ENCODE measurements at places on chromosomes 11 and 22.

DNA sequence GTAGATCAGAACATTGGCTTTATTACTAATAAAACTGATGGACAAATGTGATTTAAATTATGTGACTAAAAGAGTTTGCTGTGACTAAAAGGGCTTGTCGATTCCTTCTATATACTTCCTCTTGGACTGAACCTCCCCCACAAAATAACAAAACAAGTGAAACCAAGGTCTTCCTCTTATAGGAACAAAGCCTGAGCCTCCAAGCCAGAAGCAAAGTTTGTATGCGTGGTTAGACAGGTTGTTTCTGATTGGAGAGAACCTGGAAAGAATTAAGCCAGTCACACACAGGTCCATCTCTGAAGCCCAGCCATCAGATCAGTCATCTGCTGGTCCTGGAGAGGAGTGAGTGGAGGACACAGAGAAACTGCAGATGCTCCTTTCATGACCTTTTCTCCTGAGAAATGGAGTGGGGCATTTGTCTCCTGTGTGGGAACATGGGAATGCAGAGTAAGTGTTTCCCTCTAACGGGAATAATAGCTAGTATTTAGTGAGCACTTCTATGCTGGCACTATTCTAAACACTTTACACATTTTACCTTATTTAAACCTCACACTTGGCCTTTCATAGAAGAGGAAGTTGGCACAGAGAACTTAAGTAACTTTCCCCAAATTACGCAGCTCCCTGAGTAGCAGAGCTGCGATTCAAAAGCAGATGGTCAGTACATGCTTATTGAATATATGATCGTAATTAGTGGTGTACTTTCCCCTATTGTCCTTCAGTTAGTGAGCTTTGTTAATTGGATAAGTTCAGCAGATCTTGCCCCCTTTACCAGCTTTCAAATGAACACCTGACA is 77.1 kb downstream of the UVRAG start:
- DNase-seq: no peak

GRCh38 chr11:126996036-126996804 is 4.3 kb downstream of the KIRREL3 start:
- no peak for DNase-seq

- DNase-seq: no peak
These were observed 80.4 kb downstream of the SERGEF start for GRCh38 chr11:17932472-17932871.

GRCh38 chr11:93626038-93626437 is 35.4 kb upstream of the CEP295 start:
- DNase-seq: no peak

- no peak for DNase-seq
These were observed 259.9 kb downstream of the CADM1 start for GRCh38 chr11:115244296-115244695.

GRCh38 chr11:112658431-112658878 is 302.8 kb upstream of the NCAM1 start:
- DNase-seq: no peak

DNA sequence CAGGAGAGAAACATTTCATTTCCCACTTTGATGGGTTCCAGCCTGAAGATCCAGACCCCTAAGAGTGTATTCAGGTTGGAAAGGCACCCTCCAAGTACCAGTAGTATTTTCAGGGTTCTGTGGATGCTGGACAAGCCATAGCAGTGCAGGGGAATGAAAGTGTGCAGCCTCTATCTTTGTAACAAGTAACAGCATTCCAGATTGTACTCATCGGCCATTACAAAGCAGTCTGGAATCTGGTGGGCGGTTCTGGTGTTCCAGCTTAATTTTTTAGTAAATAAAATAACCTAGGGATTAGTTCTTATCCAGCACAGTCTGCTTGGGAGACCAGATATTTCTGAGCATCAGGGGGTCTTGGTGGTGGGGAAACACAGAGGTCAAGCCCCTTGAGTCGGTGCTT is 22.6 kb downstream of the APLNR start:
- DNase-seq: no peak

DNA sequence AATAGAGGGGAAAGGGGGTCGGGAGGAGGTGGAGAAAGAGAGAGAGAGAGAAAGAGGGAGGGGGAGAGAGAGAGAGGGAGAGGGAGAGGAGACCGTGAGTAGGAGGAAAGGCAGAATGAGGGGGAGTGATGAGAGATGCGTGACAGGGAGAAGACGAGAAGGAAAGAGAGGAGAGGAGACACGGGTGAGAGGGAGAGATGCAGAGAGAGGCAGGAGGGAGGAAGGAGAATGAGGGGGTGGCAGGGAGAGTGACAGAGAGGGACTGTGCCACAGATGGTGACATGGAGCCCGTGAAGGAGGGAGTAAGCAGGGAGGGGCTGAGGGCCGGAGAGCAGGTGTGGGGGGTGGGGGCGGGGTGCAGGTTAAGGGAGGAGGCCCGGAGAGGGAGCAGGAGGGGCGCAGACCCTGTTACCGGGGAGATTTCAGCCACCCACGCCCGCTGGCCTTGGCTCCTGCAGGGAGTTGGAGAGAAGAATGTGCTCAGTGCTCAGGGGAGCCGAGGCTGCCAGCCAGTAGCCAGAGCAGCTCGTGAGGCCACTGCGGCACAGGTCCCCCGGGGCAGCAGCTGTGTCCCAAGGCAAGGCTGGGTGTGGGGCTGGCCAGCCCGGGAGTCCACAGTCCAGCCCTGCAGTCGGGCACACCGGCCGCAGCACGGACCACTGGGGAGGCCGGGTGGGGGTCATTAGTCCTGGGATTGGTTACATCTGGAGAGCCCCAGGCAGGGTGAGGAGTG is at the start of gene SSTR3:
SSTR3 (minus strand) TSS at position 304 of the 733 bp plus-strand sequence. CDS start 4,674 bp downstream, outside the sequence.
- no peak for DNase-seq

DNA sequence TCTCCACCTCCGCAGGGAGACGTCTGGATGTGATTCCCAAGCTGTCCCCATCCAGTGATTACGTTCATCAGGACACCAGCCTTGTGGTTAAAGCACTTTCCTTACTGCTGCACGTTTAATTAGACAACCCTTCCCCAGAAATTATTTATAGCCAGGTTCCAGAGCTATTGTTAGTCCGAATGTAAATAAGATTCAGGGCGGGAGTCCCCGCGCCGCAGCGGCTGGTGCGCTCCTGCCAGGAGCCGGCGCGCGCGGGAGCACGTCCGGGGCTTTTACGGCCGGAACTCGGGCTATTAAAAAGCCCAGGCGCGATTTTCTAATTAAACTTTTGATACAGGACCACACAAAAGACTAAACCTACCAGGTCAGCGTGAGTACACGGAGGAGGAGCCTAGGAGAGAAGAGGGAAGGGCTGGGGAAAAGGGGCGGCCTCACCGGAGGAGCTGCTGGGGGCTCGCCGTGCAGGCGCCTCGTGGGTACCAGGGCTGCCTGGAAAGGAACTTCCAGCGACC is 538.3 kb downstream of the OPCML start:
- no peak for DNase-seq

GRCh38 chr11:119034813-119035212 is 4.1 kb upstream of the SLC37A4 start:
- no peak for DNase-seq

- DNase-seq: no peak
These were observed 72.1 kb downstream of the C22orf31 start for GRCh38 chr22:28989484-28989883.

DNA sequence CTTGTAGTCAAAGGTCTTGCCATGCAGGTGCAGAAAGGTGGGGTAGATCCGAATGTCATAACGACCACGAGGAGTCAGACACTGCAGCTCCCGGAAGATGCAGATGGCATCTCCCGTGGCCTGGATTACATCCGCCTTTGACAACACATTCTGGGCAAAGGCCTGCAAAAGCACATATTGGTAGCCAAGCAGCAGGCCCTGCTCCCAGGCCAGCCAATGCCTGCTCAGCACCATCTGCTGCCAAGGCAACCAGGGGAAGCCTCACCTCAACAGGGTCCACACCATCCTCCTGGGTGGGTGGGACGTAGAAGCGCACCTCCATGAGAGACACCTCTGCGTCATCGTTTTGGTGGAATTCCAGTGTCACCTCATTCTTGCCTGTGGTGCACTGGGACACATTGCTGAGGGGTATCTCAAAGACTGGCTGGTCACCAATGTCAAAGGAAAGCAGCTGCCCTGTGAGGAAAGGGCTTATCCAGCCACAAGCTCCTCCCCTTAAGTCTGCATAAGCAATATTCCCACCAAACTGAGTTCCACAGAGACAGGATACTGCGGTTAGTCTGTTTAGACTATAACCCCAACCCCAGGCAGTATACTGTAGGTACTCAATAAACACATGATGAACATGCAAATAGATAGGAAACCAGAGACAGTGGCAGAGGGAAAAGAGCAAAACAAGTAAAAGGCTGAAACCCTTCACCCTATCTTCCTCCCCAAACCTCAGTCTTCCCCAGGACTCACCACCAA is 2.8 kb downstream of the SSRP1 start:
- DNase-seq: no peak

GRCh38 chr11:14001597-14001996 is 39.1 kb downstream of the SPON1 start:
- no peak for DNase-seq

GRCh38 chr11:19392847-19393518 is 152.2 kb upstream of the E2F8 start:
- no peak for DNase-seq

DNA sequence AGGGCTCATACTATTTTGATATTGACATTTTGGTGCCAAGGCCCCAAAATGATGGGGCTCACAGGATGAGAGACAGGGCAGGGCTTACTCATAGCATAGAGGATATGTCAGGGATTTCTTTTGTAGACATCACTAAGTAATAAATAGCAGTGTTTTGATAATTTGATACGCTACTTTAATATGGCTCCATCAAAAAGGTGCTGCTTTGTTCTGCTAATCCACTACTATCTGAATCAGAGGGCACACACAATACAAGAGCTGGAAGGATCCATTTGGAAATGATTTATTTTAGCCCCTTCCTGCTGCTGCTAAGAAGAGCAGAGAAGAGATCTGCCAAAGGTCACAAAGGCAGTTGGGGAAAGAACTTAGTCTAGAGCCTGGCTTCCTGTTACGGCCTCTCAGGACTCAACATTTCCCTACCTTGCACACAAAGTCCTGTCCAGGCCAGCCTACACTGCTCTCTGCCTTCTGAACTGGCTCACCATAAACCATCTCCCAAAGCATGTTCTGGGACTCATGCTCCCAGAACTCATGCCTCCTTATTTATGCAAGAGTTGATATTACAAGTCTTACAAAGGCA is 261.3 kb upstream of the ARHGAP20 start:
- no peak for DNase-seq

DNA sequence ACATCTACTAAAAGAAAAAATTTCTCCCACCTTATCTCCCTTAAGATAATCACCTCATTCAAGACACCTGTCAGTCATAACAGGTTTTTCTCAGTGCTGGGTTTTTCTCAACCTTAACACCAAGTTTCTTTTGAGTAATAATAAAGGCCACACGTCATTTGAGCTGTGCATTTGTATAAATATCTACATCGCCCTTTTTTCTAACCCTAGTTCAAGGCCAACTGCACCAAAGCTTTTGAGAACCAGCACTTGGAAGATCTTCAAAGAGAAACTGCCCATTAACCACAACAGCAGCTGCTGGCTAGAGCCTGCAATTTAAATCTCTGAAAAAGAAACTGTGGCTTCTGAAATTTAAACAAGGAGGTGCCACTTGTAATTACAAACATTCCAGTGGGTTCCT is 6.9 kb downstream of the CADM1 start:
- DNase-seq: no peak

DNA sequence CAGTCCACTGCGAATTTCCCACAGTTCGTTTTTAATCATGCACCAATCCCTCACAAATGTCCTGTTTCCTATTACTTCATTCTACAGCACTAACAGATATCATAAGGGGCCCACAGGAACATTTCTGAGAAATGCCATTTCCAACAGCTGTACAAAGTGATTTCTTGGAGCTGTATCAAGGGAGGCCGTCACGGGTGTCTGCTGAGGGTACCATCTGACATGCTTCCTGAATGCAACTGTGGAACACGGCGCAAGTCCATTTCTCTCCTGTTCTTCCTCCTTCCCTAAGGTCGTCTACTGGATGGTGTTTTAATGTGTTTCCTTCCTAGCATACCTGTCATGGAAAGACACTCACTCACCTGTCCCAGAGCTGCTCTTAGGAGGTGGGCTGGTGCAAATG is 320.7 kb downstream of the LARGE1 start:
- no peak for DNase-seq

GRCh38 chr22:43011079-43011478 is 3.9 kb downstream of the PACSIN2 start:
- no peak for DNase-seq

DNA sequence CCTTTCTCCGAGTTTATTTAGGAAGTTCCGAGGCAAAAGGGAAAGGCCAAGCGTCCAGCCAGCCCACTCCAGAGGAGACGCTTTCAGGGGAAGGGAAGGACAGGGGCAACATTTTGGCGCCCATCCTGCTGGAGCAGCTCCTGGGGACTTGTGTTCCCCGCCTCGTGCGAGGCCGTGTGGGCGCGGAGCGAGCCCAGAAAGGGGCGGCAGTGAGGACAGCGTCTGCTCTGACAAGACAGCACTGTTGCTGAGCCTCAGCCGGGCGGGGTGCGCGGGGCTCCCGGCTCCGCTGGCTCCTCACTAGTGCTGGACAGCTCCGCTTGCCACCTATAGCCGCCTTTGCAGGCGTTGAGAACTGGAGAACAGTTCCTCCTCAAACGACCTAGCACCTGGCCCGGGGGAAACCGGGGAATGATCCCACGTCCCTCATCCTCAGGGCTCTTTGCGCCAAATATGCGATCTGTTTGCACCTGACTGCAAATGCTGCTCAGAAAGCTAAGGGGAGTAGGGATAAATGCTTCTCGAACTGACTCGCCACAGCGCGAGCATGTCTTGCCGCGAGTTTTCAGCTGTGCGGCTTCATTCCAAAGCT is 722 bp upstream of the GUCY1A2 start:
- DNase-seq: no peak

- DNase-seq: no peak
These were observed 396.1 kb downstream of the BRD1 start for GRCh38 chr22:49431551-49431950.

- DNase-seq: no peak
These were observed 18.2 kb upstream of the CD81 start for GRCh38 chr11:2358754-2359442.

DNA sequence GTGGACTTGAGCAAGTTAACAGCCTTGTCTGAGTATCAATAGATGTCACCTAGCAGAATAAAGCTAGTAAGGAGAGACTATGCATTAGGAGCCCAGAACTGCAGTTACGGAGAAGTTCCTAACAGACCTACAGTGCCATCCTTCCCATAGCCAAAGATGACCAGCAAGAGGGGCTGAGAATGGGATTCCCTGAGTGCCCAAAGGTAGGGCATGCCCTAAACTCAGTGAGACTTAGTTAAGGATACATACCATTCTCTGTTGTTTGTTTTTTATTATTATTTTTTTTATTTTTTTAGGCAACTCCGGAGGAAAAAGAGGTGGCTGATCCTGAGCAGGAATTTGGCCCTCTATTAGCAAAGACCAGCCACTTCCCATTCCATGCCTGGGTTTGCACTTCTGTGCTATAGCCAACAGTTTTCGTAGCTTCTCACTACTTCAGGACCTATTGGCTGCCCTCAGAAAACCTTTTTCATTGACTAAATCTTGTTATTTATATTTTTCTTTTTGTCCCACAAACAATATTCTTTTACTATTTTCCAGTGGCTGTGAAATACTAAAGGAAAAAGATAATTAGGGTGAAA is 33.3 kb upstream of the CCDC34 start:
- no peak for DNase-seq
